ENCODE measurements at places on chromosomes 5 and 9.
A peak's percentile ranks its signal among the peaks of the same experiment; 100 is the strongest.

- no peak for DNase-seq
These were observed 4.3 kb upstream of the MRNIP start for GRCh38 chr5:179862891-179863290.

DNA sequence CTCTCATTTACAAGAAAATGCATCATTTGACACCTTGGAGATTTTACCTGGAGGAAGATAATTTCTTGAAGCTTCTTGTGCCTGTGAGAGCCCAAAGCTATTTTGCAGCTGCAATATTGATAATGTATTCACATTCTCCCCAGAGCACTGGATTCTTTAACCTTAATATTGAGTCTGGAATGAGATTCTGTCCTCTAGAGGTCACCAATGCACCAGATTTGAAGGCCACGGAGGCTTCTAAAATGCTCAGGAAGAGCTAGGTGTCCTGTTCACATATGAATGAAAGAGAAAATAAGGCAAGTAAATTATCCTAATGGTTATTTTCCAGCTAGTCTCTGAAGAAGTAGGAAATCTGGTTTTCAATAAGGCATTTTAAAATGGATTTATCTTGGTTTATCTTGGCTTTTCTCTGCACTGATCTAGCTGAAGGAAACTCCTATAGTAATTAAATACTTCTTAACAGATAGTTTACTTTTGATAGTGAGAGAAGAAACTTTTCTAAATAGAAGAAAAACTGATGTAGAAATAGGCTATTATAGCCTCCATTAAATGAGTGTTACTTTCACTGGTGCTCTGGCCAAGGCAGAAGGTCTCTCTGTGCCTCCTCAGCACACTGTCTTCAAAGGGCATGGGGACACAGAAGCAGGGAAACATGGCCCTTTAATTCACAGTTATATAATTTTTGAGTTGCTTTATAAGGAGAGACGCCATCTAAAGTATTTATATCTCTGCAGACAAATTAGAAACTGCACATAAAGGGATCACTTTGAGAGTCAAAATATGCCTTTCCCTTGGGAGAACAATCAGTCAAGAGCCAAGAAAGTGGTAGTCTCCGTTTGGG lies 297.0 kb upstream of the ACTBL2 start:
- peak; percentile 56 for DNase-seq

GRCh38 chr5:164742025-164742424 lies 1236.6 kb downstream of the MAT2B start:
- DNase-seq: no peak

DNA sequence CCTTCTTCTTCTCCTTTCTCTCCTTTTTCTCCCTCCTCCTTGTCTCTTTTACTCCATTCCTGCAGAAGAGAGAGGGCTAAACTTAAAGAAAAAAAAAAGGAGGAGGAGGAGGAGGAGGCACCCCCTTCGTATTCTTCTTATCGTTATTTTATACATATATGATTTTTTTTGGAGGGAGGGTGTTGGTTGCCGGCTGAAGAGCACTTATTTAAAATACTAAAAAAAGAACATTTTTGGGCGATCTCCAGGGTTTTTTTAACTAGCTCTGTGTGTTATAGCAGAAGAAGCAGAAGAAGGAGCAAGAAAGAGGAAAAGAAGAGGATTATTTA lies 381 bp downstream of the NR2F1 start:
- DNase-seq: peak; percentile 45

DNA sequence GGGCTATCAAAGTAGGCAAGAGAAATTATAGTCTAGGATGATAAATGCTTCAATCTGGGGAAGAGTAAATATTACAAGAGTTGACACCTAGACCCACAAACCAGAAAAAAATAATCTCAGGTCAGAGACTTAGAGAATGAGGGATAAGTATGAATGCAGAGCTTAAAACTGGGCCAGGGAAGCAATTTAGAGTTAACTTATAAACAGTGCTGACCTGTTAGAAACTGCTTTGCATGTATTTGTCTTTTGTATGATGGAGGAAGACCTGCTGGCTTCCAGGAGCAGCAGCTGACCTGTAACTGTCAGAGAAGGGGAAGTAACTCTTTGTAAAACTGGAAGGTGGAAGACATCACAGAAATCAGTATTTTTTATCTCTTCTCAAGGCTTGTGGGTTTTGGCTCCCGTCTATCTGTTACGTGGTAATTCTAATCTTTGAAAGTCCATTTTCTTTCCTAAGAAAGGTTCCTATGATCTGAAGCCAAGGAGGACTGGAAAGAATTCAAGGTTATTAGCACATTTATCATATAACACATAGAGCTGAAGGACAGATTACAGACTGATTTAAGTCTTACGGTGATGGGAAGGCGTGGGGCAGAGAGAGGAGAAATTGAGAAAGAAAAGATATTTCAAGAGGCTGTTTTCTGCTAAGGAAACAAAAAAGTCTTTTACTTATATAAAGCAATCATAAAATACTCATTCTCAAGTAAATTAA lies 114.7 kb upstream of the ADAMTS19 start:
- no peak for DNase-seq

GRCh38 chr5:1687301-1687970 lies 112.2 kb downstream of the MRPL36 start:
- no peak for DNase-seq

GRCh38 chr5:756865-757345 lies 27.6 kb downstream of the ZDHHC11B start:
- no peak for DNase-seq

GRCh38 chr5:78507531-78507930 lies 141.0 kb downstream of the LHFPL2 start:
- no peak for DNase-seq

DNA sequence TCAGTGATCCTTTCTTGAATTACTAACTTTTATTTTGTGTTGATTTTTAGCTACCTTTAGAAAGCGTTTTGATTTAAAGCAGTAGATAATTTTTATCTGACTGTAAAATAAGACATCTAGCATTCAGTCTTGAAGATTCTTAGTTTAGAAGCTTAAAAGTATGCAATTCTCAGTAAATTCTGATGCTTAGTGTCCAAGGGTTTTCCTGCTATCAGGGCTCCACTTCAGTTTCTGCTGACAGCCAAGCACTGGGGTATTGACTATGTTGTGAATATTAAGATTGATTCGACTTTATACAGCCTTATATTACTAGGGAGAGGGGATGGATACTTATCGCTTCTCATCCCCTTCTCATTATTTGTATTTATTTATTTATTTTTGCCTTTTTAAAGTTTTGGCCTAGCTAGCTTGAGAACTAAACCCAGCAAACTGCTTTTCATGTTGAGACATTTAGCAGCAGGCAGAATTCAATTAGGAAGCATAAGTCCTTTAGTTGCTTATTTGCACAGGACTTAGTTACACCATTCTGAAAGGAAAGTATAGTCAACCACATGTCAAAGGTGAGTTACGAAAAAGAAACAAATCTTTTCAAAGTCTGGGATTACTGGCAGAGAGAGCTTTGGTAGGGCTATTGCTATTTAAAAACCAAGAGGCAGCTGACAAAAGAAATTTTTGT lies 2.9 kb downstream of the PBX3 start:
- no peak for DNase-seq

- DNase-seq: no peak
These were observed 93.8 kb downstream of the ANKRD18A start for GRCh38 chr9:38526591-38526990.

- no peak for DNase-seq
These were observed 11.9 kb downstream of the UNC5A start for GRCh38 chr5:176822041-176822792.

DNA sequence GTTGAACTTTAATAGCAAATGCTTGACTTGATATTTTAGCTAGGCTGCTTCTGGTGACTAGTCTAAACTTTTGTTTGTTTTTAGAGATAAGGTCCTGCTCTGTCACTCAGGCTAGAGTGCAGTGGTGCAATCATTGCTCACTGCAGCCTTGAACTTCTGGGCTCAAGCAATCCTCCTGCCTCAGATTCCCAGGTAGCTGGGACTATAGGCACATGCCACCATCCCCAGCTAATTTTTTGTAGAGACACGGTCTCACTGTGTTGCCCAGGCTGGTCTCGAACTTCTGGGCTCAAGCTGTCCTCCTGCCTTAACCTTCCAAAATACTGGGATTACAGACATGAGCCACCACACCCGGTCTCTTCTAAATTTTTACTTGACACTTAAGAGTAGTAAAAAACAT lies 20.7 kb downstream of the CDC37L1 start:
- no peak for DNase-seq

DNA sequence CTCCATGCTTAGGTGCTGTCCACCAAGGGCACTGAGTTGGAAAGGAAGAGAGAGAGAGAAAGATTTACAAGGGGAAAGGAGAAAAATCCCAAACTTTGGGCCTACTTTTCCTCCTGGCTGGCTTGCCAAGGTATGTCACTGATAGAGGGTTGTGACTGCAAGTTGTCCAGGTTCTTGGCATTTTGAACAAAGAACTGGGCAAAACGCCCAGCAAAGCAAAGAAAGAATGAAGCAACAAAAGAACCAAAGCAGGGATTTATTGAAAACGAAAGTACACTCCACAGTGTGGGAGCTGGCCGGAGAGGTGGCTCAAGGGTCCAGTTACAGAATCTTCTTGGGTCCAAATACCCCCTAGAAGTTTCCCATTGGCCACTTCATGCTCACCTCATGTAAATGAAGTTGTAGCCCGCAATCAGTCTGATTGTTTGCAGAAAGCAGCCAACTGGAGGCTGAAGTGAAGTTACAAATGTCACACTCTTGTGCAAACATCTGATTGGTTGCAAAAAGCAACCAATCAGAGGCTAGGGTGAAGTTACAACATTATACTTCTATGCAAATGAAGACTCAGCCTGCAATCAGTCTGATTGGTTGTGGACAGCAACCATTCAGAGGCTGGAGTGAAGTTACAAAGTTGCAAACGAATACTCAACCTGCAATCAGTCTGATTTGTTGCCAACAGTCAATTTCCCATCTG lies 263.5 kb downstream of the YTHDC2 start:
- DNase-seq: no peak

DNA sequence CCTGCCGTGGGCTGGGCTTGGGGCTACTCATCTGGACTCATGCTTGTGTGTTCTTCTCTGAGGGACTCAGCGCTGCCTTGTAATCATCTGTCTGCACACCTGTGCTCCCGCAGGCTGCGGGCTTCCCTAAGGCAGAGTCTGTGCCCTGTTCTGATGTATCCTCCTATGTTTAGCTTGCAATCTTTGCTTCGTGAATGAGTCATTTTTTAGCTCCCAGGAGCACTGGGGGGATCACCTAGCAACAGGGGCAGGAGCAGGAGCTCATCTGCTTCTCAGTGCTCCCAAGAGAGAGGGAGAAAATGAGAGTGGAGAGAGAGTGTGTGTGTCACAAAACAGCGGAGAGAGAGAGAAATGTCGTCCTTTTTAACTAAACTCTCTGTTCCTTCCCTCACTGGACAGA lies 202.4 kb upstream of the ZNF618 start:
- DNase-seq: no peak

DNA sequence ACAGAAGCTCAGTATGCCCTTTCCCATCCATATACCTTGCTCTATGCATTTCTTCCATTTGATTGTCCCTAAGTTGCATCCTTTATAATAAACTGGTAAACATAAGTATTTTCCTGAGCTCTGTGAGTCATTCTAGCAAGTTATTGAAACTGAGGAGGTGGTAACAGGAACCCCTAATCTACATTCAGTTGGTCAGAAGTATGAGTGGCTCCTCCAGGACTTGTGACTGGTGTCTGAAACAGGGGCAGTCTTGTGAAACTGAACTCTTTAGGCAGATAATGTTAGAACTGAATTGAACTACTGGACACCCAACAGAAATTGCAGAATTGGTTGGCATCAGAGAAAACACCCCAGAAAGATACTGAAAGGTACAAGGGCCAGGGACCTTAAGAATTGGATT lies 133.1 kb upstream of the POU5F2 start:
- no peak for DNase-seq

GRCh38 chr5:102531506-102531905 lies 32.7 kb upstream of the SLCO6A1 start:
- DNase-seq: no peak

DNA sequence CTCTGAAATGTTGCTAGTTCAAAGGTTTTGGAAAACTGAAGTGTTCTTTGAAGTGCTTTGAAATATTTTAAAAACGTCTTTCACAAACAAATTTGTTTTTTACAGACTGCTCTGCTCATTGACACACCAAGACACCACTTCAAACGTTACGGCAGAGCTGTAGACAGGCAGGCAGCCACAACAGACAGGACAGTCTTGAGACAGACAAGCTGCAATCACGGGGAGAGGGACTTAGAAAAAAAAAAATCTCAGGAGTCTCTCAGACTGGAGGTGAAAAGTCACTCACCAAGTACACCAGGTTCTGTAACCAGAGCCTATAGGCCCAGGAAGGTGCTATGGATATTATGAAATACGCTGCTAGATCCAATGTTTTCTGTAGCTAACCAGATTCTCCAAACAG lies 135.4 kb downstream of the ISL1 start:
- DNase-seq: no peak

- DNase-seq: no peak
These were observed 3.5 kb upstream of the VDAC1 start for GRCh38 chr5:134008266-134008749.

GRCh38 chr5:35247648-35248034 lies 17.4 kb upstream of the PRLR start:
- DNase-seq: peak; percentile 86

DNA sequence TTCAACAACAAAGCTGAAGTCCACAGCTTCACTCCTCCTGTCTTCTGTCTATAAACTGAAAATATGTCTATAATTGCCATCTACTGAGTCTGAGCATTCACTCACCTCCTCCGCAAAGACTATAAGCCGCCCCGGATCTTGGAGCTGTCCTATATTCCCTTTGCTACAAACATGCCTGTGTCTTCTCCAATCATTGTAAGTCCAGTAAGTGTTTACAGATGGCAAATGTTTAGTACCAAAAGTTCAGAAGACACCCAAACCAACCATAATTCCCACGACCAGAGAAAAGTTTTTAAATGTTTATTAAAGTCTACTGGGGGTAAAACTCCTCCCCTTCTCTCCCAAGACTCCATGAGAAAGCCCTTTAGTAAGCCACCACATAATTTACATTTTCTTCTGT lies 80.9 kb downstream of the EBF1 start:
- no peak for DNase-seq

DNA sequence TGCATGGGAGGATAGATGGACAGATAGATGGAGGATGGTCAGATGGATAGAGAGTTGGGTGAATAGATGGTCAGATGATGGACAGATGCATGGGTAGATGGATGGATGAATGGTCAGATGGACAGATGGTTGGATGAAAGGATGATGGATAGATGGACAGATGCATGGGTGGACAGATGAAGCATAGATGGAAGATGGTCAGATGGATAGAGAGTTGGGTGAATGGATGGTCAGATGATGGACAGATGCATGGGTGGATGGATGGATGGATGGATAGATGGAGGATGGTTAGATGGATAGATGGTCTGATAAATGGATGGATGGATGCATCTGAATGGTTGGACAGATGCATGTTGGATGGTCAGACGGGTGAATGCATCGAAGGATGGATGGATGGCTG lies 70.4 kb downstream of the COL23A1 start:
- DNase-seq: no peak

GRCh38 chr9:22373636-22374035 lies 73.0 kb upstream of the DMRTA1 start:
- no peak for DNase-seq

Data from G401 (cell line).